AML-193 (cell line): ENCODE measurements at places on chromosomes 3 and 15.

- DNase-seq: peak; percentile 81
Measured at GRCh38 chr3:37243820-37244748, 69.7 kb upstream of the LRRFIP2 start.

DNA sequence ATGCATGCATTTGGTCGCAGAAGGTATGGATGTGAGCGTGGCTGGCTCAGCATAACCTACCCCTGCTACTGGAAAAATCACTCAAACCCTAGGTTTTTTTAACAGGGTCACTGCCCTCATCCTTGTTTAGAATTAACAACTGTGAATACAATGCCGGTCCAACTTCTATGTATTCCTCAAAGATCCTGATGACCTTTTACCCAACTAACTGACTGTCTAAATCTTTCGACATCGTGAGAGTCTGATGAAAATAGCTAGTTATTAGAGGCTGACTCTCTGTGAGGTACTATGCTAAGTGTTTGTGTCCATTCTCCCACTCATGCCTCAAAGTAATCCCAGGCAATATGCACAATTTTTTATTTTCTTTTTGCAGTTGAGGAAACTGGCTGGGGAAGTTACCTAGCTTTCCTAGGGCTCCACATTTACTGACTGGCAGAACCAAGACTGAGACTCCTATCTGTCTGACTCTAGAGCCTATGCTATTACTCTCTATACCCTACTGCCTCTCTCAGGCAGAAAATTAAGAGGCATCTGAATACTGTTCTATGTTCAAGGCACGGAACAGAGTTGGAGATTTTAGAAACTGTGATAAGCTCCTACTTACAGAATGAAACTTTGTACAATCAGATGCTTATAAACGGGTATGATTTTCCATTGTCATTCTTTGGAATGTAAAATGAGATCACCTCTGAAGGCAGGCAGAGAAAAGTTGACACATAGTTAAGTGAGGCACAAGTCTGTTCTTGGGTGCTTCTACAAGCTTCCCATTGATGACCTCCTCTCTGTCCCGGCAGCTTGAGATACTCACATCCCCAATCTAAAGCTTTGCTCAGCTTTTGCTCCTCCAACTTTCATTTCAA is 56.4 kb downstream of the FILIP1L start:
- no peak for DNase-seq

- DNase-seq: no peak
Measured at GRCh38 chr3:197017003-197017402, 12.6 kb downstream of the MELTF start.

DNA sequence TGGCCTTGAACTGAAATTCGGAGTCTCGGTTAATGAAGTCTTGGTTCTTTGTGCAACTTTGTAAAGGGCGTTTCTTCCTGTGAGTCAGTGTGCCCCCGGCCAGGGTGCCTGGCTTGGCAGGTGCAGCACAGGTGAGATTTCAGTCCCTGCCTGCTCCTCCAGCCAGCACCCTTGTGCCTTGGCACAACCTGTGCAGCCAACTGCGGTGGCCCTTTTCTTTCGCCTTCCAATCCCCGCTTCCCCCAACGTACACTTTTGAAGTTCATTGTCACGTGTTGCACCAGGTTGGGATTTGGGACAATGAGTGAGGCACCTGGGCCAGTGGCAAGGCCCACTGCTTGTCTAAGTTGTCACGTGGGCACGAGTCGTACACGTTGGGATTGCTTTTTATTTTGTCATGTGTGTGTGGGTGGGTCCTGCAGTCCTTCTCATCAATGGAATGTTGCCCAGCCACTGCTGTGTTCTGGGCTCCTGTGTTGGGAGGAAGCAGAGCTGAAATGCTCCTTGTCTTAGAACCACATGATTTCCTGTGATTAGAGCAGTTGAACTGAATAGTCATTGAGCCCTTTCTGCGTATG is 242.9 kb upstream of the BHLHE40 start:
- DNase-seq: no peak

GRCh38 chr3:64467255-64467944 is 220.4 kb downstream of the ADAMTS9 start:
- no peak for DNase-seq

GRCh38 chr3:39147711-39148434 is 5.5 kb downstream of the CSRNP1 start:
- peak; percentile 62 for DNase-seq

- DNase-seq: no peak
Measured at GRCh38 chr3:182716114-182716688, 77.1 kb upstream of the ATP11B start.

DNA sequence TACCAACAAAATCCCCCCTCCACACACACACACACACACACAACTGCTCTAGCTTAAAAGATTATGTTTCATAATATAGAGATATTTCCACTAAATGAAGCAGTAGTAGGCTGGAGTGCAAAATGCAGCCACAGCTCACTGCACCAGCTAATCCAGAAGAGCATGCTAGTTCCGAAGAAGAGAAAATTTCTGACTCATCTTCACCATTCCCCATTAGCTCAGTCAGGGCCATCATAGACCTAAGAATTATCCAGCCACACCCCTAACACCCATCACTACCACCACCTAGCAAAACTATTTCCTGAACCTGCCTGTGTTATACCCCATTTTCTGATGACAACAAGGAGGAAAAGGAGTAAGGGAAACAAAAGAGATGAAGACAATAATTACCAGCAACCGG is 67.1 kb upstream of the UBE2E2 start:
- no peak for DNase-seq

DNA sequence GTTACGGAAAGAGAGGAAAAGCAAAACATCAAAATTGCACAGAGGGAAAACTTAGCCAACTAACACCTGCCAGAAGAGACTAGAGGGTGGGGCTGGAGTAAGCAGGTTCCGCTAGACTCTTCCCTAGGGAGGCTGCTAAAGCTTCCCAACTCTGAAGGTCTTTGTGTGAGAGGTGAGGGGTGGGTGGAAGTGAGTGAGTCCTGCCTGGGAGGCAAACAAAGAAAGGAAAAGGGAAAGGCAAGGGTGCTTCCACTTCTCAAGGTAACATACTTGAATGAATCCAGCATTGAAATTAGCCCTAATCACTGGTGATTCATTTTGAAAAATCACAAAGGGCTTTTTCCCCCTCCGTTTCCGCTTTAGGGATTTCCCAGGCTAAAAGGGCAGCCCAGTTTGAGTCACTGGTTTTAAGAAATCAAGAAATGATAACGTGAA is 220.5 kb upstream of the ADAMTS9 start:
- no peak for DNase-seq

GRCh38 chr3:87615506-87615905 is 339.1 kb upstream of the POU1F1 start:
- DNase-seq: no peak

GRCh38 chr15:74519311-74519710 is 21.7 kb upstream of the ARID3B start:
- DNase-seq: no peak

DNA sequence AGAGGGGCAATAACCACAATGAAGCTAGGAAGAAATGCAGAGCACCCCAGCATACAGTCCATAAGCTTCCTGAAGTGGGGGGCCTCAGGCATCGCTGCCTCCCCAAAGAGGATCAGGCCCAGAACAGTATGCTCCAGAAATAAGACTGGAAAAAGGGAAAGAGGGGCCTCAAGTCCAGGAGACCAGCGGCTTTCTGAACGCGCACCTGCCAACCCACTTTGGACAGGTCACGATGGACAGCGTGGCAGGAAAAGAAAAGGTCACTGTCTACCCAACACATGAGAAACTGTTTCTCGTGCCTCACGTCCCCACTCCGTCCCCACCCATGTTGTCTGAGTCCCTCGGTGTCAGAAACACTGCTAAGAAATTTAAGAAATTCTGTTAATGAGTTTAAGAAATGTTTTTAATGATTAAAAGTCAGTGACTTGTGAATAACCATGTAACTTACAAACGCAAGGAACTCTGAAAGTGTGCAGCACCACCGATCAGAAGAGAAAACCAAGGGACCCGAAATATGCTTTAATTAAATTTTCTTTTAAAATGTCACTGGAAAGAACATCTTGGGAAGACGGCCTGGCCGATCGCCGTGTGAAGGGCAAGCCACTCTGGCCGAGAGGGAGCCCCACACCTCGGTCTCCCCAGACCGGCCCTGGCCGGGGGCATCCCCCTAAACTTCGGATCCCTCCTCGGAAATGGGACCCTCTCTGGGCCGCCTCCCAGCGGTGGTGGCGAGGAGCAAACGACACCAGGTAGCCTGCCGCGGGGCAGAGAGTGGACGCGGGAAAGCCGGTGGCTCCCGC is 1.7 kb upstream of the PPARG start:
- DNase-seq: no peak

DNA sequence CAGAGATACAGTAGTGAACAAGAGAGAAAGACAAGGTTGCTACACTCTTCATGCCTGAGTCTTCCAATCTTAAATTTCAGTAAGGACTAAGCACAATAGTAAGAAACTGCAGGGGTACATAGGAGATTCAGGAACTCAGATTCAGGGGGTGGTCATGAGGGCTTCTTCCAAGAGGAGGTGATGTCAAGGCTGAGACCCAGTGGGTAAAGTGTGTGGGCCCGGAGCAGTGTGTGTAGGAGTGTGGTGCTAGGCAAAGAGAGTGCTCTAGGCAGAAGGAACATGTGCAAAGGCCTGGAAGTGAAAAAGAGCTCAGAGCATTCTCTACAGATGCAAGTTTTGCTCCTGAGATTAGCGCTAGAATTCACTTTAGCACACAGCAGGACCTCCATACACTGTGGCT is 102.9 kb upstream of the SPATA12 start:
- DNase-seq: no peak

DNA sequence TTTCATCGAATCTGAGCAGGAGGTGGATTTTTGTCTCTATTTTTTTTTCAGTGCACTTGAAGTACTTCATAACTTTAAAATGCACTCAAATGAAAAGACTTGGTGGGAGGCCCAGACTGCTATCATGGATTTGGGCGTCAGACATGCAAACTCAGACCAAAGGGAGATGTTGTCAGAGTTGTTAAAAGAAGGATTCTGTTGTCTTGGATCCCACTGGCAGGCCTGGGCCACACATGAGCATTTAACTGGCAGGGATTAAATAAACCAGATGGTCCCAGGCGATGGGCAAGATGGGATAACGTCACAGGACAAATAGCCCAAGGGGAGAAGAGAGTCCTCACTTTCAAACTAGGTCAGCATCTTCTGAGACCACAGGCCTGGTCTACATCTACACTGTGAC is 15.4 kb downstream of the RTP1 start:
- no peak for DNase-seq

DNA sequence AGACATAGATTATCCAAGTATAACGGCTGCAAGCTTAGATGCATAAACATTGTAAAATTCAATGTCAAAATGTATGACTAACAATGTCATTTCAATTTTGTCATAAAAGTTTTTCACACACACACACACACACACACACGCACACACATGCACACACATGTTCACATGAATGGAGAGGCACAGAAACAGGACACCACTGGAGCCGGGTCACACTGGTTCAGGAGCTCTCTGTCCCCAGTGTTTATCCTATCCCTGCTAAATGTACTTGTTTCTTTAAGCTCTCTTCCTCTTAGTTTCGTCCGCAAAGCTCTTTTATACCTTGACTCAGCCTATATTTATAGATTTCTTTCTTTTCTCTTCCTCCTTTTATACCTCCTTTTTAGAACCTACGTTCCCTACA is 249.9 kb downstream of the CADPS start:
- no peak for DNase-seq

DNA sequence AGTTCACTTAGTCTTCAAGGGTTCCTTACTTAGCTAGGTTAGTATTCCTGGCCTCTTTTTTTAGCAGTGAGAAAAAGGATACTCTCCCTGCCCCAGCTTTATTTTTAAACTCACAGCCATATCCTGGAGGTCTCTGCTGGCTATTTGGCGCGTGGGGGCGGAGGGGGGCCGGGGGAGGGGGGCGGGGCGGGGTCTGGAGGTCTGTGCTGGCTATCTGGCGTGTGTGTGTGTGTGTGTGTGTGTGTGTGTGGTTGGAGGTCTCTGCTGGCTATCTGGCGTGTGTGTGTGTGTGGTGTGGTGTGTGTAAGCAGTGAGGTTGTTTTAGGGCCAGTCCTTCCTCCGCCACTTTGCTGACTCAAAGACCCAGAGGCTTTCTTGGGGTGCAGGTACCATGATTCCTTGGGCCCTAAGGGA is 579 bp upstream of the PLAAT1 start:
- no peak for DNase-seq

DNA sequence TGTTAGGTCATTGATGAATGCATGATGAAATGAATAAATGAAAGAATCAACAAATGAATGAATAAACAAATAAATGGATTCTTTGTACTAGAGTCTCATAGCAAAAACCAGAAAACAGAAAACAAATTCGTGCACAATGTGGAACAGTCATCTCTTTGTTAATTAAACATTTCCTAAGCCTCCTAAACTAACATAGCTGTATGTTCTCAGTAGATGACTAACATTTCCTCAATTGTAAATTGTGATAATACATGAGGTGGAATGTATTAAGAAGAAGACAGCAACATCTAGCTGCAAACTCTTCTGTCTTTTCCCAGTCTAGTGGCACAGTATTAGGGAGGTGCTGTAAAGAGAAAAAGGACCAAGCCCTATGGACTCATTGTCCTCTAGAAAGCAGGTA is 1021.0 kb downstream of the MCTP2 start:
- no peak for DNase-seq

GRCh38 chr3:21919383-21919782 is 168.4 kb upstream of the ZNF385D start:
- DNase-seq: no peak

GRCh38 chr15:52745326-52746161 is 44.6 kb downstream of the ONECUT1 start:
- DNase-seq: no peak

- DNase-seq: no peak
Measured at GRCh38 chr15:59751552-59752413, 62.7 kb upstream of the BNIP2 start.

DNA sequence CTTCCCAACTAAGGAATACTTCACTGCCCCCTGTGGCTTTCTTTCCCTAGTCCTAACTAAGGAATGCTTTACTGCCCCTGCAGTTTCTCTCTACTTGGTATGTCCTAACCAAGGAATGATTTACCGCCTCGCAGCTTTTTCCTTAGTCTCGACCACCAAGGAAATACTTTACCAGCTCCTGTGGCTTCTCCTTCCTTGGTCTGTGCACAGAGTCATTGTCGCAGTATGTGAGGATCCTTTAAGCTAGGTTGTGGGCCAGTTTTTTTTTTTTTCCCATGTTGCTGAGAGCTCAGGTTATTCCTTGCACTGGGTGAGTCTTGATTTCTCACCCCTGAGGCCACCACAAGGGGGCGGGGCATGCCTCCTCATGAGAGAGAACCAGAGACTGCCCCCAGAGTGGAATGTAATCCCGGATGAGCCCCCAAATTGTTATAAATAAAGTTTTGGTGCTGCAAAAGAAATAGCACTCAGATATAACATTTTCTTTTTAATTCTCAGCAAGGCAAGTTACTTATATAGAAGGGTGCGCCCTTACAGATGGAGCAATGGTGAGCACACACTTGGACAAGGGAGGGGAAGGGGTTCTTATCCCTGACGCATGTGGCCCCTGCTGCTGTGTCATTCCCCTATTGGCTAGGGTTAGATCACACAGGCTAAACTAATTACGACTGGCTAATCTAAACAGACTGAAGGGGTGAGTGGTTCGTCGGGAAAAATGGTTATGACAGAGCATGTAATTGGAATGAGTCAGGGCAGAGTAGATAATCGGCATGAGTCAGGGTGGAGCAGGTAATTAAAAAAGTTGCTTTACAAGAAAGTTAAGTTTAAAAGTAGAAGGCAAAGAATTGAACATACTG is 27.0 kb downstream of the NDUFB4 start:
- DNase-seq: no peak
